Liver (tissue), 10 donors: ENCODE measurements at places on chromosomes 12 and 14. TPM values are rescaled to one million over a fixed set of nuclear protein-coding genes. Genes with fewer than 3 reads are reported as not detected.
A peak's percentile ranks its signal among the peaks of the same experiment; 100 is the strongest.

GRCh38 chr14:93121030-93121834 is 5.5 kb upstream of the ITPK1 start:
- no peak for DNase-seq

Gene ACSS3
- total RNA-seq, result 24.7 TPM

Gene RNF212B
- 0.17 TPM for total RNA-seq

GRCh38 chr14:74238974-74239847 is at the start of gene VSX2:
VSX2 (plus strand) TSS chr14:74239449; CDS start chr14:74239562, 113 bp downstream.
- DNase-seq, result no peak

DNA sequence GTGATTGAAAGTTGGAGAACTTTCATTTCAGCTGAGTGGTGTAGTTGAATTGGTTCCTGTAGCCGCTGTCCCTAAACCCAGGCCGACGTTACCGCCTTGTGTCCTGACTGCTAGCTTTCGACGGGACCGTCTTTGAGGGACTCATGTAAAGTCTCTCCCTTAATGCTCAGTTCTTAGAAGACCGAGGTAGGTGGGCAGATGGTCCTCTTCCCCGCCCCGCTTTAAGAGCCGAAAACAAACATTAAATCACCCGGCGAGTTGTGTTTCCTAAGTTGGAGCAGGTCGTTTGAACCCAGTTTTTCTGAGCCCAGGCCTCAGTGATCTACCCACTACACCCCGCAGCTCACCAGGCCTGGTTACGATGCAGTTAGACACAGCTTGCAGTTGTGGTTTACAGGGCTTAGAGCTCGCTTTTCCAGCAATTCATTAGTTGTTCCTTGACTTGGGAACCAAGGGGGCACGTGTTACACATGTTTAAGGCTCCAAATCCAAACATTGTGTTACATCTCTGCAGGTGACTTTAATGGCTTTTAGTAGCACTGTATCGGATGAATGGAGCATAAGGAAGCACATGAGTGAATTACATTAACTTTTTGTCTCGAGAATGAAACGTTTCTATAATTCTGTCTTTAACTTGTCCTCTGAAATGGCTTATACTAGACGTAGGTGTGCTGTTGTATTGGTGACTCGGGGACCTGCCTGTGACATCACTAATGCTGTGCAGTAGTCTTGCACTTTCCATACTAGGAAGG is 790 bp downstream of the NEDD1 start:
- peak; percentile 49 for DNase-seq

Gene SLC4A8
- 1.0 TPM for total RNA-seq

DNA sequence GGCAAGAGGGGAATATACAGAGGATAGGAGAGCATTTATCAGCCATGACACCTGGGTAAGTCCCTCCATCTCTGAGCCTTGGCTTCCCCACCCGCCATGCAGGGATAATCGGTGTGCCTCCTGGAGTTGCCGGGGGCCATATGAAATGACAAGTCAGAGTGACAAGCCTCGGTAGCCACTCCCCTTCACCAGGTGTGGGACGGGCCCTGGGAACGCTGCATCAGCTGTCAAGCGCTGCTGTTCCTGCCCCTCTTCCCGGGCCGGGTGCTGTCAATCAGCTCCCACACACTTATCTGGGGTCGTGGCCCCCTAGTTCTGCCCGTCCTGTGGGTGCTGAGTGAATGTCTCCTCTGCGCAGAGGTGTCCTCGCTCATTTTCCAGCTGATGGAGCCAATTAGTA is 57.2 kb downstream of the MVK start:
- DNase-seq, result no peak

- no peak for DNase-seq
Measured at GRCh38 chr12:20364501-20364900, 3.8 kb upstream of the PDE3A start.

- no peak for DNase-seq
Measured at GRCh38 chr14:77338302-77338701, 17.5 kb downstream of the GSTZ1 start.

Gene NCKAP5L
- total RNA-seq, result 6.8 TPM

DNA sequence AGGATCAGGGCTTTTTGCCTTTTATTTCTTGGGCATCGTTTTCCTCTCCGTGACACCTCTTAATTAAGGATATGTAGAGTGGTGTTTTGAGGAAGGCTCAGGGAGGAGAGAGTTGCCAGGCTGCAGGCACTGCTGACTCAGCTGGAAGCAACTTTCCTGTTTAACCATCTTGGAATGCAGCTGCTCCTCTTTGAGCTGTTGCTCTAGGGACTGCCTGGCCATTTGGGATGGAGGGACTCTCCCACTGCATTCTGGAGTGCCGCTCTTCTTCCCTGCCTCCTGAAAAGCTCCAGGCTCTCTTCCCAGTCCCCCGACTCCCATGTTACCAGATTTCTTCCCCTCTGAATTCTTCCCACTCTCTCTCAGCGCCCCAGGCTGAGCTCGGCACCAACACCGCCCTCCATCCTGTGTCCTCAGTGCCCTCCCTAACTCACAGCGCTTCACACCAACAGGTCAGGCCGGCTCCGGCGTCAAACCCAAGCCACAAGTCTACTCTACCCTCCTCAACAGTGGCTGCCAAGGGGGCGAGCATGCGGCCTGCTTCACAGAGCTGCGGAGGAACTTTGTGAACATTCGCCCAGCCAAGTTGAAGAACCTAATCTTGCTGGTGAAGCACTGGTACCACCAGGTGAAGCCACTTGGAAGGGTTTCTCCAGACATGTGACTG is 5.9 kb downstream of the OAS3 start:
- DNase-seq, result no peak

Gene TAPBPL
- 9.5 TPM for total RNA-seq

Gene KRT3
- total RNA-seq, result not detected

Gene BDKRB2
- 0.25 TPM for total RNA-seq

GRCh38 chr12:127820271-127820670 is 446.7 kb upstream of the TMEM132C start:
- DNase-seq, result no peak
